Activated CD8-positive, alpha-beta memory T cell treated with anti-CD3 and anti-CD28 coated beads, Interleukin-2, amount 50 U/mL, for 4 hours (primary cell): ENCODE measurements at places on chromosomes 1 and 21.

GRCh38 chr1:117842408-117843170, 86.8 kb downstream of the GDAP2 start:
- no peak for DNase-seq

- no peak for DNase-seq
Observed at GRCh38 chr1:19342062-19342750, 30.1 kb downstream of the SLC66A1 start.

GRCh38 chr1:229048896-229049295, 222.0 kb upstream of the RAB4A start:
- DNase-seq, result no peak

DNA sequence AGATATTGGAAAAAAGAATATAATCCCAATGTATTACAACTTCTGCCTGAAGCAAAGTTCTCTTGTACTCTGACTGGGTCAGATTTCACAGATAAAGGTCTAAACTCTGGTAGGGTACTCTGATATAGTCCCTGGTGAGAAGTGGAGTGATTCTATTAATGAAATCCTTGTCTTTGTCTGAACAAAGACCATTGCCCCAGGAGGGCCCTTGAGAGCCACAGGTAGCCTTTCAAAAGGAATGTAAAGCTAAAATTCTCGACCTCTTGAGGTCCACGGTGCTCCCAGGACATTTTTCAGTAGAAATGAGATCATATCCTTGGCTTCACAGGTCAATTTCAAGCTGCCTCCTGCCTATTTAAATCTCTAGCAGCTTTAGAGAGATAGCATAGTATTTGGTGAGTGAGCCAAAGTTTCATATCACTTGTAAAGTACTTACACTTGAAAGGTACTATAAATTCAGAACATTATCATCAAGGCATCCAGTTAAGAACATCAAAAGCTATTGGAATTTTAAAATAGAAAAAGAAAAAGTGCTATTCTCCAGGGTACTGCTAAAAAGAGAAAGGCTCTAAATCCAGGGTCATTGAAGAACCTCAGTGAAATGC, 10.1 kb downstream of the TNNI3K start:
- DNase-seq, result no peak

DNA sequence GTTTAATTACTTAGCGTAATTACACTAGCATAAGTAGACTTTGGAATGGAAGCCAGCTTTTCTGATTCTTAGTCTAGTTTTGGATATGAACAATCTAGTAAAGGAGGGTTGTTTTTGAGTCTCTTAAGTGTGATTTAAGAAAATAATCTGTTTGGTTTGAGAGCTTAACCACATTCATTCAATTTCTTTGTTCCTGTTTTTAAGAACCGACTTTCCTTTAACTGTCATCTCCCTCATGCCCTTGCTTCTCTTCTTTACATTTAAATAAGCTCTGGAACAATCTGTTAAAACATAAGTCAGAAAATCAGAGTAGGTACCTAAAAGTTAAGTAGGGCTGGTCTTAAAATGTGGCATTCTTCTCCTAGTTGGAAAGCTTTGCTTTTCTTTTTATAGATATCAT, 27.7 kb downstream of the CDC42 start:
- no peak for DNase-seq
